ENCODE measurements at places on chromosomes 16 and 17. TPM values are rescaled to one million over a fixed set of nuclear protein-coding genes. Genes with fewer than 3 reads are reported as not detected.

The SDK2 gene
- 1.0 TPM for total RNA-seq

The KCNJ12 gene
- 0.14 TPM for total RNA-seq

The ZNF287 gene
- 9.9 TPM for total RNA-seq

The ALOX12B gene
- not detected for total RNA-seq

The KRT39 gene
- 0.18 TPM for total RNA-seq

The WNT9B gene
- not detected for total RNA-seq

DNA sequence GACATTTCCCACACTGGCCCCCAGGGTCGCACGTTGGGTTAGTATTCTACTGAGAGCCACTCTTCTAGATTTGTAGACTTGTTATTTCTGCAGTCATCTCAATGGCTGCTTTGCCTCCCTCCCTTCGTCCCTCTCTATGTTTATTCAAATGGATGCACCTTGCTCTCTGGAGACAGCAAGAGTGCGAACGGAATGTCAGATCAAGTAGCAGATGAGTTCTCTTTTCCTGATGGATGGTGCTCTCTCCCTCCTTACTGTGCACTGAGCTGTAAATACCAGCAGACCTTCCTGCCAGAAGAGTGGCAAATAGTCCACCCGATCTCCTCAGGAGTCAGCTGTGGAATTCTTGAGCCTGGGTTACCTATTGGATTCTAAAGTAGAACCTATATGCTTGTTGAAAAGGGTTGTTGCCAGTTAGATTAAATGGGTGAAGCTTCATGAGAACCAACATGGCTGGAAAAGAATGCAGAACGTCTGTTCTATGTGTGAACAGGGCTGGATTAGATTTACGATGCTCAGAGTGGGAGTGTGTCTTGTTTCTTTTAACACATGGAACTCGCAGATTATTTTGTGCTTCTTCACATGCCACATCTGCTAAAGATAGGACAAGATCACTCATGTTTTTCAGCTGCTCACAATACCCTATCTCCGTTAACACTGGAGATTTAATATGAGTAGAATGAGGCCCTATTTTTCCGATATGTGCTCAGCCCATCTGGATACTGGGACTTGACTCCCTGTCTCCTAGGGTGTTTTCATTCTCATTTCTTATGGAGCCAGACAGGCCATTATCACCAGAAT, 6.1 kb downstream of the GNAO1 start:
- no peak for DNase-seq

DNA sequence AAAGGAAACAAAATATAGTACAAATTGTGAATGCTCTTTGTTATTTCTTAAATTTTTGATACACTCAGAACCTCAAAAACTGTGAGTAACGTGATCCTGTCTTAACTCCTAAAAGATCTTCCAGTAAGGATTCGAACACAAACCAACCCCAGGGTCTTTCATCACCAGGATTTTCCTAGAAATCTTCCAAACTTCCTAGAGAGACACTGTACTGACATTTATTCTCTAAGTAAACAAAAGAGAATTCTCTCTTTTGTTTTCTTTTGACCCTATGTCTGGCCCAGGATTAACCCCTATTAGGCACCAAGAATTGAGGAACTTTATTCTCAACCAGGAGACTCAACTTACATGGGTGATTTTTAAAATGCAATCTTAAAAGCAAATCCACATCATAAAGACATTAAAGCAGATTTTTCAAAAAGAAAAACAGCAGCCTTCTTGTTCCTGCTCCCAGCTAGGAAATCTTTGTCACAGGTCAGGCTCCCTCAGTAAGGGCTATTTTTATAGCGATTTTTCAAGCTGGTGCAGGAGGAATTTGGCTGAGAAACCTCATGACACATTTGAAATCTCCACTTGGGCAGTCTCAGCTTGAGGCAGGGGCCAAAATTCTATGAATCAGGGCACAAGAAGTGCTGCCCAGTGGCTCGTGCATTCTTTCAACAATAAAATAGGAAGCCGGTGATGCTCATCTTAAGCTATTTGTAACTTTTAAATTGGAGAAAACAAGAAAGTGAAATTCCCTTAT, 6.2 kb upstream of the SMG1 start:
- DNase-seq = no peak

DNA sequence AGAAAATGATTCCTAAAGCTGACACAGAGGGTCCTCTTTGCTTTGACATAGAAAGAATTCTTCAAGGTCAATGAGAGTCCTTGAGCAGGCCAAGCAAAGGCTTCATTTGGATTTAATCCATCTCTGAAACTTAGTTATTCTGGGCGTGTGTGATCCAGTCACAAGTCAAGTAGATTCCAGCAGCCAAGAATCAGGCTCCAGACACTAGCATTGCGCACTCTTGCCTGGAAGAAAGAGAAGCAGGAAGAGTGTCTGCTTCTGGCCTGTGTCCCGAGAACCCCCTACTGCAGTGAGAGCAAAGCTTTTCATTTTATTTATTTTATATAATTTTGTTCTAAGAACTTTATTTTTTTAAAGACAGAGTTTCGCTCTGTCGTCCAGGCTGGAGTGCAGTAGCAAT, 88.2 kb upstream of the CACNG5 start:
- no peak for DNase-seq

DNA sequence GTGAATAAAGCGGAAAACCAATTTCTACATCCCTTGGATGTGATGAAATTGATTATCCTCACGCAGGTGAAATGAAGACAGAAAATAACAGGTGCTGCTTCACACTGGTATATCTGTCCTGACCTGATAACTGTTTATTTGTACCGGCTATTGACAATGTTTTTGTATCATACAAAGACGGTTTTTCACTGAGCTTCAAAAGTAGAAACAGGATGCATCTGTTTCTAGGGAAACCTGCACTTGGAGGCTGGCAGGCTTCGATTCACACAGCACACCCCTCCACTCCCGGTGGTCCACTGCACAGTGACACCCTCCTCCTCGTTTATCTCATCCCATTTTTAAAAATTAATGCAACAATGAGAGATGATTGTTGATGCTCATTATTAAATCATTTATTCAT, 104.5 kb downstream of the CPPED1 start:
- no peak for DNase-seq

DNA sequence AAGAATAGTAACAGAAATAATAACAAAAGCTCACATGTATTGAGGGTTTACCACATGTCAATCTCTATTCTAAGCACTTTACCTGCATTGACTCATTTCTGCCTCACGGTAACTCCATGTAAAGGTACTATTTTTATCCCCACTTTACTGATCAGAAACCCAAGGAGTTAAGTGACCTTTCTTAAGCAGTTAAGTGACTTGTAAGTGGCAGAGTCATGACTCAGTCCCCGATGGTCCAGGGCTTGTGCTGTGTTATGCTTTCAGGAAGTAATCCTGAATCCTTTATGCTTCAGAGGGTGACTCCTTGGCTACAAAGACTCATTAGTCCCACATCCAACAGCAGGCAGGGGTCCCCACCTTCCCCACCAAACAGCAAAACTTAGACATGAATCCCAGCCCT, 66.5 kb downstream of the MRM1 start:
- DNase-seq = no peak

DNA sequence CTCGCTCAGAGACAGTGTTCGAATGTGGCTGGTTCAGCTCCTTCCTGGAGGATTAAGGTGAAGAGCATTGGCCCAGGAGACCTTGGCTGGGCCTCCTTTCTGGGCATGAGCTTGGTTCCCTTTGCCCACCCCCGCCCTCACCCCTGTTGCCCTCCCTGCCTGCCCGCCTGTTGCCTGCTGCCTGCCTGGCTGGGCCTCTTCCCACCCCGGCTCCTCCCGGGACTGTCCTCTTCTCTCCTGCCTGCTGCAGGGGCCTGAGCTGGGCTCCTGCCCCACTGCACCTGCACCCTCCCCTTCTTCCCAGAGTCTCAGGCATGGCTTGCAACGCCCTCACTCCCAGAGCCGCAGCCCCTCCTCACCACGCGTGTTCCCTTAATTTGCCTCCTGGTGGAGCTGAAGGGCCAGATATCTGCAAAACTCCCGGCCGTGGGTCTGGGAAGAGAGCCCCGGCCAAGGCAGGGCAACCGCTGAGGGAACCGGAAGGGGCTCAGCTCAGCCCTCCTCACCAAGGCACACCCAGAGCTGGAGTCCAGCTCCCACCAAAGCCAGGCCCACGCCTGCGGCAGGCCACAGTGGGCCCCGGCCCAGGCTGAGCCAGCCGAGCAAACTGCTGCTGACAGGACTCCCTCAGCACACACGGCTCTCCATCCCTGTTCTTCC, 31.2 kb downstream of the MNT start:
- no peak for DNase-seq

GRCh38 chr16:53832896-53833544, 129.1 kb downstream of the FTO start:
- DNase-seq = no peak

- no peak for DNase-seq
Measured at GRCh38 chr16:57446531-57447185, 527 bp downstream of the CIAPIN1 start.

DNA sequence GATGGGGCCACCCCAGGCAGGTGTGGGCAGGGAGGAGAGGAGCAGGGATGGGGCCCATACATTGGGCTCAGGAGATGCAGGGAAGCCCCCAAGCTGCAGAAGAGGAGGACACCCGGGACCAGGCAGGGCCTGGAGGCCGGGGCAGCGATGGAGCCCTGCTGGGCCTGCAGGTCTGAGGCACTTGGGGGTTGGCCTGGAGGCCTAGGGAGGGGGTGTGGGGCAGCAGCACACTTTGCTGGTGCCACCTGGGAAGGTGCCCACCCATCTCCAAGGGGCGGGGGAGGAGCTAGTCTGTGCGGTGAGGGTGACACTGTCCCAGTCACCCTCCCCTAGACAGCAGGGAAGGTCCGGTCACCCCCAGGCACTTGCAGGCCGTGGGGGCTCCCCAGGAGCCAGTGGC, 6.4 kb upstream of the CCDC57 start:
- no peak for DNase-seq

DNA sequence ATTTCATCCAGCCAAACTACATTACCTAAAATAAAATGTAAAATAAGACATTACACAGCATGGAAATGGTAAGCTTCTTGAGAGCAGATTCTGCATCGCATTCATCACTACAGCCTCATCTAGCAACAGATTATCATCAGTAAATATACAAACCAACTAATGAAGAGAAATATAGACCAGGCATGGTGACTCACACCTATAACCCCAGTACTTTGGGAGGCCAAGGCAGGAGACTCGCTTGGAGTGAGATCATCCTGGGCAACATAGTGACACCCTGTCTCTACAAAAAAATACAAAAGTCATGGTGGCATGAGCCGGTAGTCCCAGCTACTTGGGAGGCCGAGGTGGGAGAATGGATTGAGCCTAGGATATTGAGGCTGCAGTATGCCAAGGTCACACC, 19.9 kb downstream of the NCBP3 start:
- no peak for DNase-seq

- DNase-seq = no peak
Measured at GRCh38 chr16:79573884-79574283, 26.7 kb downstream of the MAF start.

GRCh38 chr16:81537721-81538561, 93.3 kb downstream of the CMIP start:
- peak; percentile 25 for DNase-seq

- DNase-seq = no peak
Measured at GRCh38 chr16:84144209-84144858, 643 bp downstream of the HSDL1 start.

DNA sequence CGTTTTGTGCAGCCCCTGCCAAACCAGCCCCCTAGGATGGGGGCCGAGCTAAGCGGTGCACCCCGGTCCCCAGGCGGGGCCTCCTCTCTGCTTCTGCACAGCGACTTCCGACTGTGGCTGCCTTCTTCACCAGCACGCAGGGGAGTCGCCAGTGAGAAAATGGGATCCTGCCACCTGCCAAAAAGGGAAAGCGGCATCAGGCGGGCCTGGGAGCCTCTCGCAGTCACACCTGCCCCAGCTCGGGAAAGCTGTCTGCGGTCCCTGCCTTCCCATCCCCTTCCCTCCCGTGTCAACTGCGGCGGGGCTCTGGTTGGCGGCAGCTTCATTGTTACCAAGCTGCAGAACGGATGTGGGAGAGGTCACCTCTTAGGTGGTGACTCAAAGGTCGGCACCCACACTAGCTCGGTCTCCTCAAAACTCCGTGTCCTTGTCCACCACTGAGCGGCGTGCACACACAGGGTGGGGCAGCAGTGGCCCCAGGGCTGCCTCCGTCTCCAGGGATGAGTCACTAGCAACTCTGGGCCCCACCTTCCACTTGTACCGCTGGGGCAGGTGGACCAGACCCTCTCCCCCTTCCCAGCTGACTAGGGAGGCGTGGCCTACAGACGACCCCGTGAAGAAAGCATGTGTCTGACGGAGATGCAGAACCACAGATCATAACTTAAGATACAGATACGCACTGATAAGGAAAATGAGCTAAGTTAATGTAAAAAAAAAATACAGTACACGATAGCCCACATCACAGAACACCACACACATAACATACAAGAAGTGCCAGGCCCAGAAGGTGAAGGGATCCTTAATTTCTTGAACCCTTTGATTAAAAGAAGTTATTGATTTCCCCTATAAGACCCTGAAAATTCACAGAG, 1.5 kb upstream of the PCYT2 start:
- DNase-seq = peak; percentile 53

GRCh38 chr17:58281511-58282011, 826 bp upstream of the MPO start:
- DNase-seq = no peak

- no peak for DNase-seq
Measured at GRCh38 chr16:17515421-17516210, 44.9 kb upstream of the XYLT1 start.

DNA sequence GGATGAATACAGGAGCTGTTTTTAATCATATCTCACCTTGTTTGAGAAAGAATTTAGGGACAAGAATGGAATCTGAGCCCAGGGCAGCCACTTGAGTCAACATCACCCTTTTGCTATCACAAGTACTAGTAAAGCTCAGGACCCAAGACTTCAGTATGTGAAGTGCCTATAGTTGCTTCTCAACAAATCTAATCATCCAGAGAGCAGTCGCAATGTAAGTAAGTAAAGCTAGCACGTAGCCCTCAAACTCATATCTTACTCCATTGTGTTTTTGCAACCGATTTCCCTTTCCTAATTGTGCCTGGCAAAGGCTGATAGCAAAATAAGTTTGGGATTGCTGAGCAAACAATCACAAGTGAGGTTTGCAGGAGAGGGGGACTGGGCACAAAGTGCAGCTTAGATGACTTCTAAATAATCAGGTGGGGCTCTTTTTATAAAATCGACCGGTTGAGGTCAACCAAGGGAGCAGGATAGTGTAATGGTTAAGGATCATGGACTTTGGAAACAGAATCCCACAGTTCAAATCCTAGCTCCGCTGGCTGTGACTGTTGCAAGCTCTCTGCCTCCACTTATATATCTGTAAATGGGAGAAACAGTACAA, 13.0 kb downstream of the TOB1 start:
- no peak for DNase-seq

Data from H4 (cell line).